ENCODE measurements at places on chromosomes 4 and X.

DNA sequence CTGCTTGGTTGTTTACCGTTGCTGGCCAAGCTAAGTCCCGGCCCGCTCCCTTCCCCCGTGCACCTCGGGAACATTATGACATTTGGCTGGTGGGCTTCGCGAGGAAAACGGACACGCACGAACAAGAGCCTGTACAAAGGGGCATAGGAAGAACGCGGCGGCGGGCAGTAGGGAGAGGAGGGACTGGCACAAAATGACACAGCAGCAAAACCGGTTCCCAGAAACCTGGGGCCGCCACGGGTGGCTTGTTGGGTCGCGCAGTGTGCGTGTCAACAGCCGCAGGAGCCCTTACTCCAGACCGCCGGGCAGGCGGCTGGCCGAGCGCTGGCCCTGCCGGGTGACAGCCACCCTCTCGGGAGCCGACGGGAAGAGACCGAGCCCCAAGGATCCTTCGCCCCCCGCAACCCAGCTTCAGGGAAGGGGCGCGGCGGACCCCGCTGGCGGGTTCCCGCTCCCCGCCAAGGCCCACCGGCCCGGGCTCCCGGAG, 1.6 kb upstream of the LIN54 start:
- peak; percentile 28 for DNase-seq

- no peak for DNase-seq
Observed at GRCh38 chr4:159881158-159881557, 778.3 kb downstream of the RAPGEF2 start.

- no peak for DNase-seq
Observed at GRCh38 chr4:39889226-39889625, 88.5 kb downstream of the PDS5A start.

DNA sequence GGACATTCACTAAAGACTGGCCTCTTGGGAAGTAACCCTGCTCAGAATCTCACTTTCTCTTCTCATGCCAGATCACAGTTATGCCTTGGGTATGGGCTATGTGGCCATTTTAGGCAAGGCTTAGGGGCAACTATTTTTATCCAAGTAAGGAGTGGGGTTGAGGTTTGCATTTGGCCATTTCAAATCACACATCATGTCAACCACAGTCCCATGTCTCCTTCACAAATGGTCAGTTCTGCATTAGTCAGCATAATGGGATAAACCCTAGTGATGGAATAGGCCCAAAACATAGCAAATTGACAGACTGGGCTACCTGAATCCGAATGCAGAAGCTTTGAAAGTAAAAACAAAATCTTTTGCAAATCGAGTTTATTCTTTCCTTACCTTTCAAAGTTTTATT, 827 bp upstream of the RTL3 start:
- DNase-seq = no peak

DNA sequence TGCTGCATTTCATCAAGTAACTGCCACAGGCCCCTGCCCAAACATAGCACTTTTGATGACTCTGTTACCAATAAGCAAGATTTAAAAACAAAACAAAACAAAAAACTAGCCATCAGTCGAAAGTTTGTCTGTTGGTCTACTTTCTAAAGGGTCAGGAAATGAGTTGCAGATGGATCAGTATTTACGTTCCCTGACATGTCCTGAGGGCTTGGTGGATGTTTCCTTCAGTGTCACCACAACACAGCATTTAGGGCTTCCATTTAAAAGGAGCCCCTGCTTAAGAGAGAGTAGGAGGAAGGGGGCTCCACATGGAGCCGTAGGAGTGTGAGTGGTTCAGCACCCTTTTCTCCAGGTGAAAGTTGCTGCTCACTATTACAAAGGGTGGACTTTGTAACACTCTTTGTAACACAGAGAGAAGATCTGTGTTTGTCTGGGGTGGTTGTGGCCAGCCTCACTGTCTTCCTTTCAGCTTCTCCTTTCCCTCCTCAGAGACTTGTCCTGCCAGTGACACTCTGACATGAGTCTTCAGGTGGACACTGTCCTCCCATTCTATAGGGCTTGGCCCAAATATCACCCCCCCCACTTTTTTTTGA, 167.5 kb upstream of the PDE5A start:
- DNase-seq = no peak

- DNase-seq = no peak
Observed at GRCh38 chr4:171875291-171875690, 62.1 kb downstream of the GALNTL6 start.

- no peak for DNase-seq
Observed at GRCh38 chr4:136687118-136687517, 845.2 kb downstream of the PCDH18 start.

DNA sequence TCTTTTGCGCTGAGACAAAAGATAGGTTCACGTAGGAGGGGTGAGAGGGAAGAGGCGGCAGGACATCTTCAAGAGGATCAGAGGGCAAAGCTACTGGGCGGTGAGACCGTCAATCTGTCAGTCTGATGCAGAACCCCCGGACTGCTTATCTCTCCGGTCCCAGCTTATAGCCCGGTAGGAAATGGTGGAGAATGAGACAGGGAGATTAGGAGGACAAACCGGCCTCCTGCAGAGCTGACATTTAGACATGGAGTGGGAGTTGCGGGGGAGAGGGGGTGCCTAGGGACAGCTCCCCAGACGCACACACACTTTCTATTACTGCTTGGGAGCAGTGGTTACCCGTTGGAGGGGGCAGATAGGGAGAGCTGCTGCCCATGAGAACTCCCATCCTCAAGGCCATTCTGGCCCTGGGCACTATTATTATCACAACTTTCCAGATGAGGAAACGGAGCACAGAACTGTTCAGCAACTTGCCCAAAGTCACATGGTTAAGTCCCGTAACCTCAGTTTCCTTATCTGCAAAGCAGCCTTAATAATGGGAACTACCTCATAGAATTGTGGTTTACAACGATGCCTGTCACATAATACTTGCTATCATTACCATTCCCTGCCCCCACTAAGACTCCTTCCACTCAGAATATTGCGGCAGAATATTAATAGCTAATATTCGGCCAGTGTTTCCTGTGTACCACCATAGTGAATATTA, 1.1 kb upstream of the HDAC6 start:
- DNase-seq = no peak

GRCh38 chr4:88881227-88881569, 175.8 kb downstream of the FAM13A start:
- no peak for DNase-seq

GRCh38 chrX:2314831-2315365, 185.9 kb downstream of the DHRSX start:
- DNase-seq = no peak

DNA sequence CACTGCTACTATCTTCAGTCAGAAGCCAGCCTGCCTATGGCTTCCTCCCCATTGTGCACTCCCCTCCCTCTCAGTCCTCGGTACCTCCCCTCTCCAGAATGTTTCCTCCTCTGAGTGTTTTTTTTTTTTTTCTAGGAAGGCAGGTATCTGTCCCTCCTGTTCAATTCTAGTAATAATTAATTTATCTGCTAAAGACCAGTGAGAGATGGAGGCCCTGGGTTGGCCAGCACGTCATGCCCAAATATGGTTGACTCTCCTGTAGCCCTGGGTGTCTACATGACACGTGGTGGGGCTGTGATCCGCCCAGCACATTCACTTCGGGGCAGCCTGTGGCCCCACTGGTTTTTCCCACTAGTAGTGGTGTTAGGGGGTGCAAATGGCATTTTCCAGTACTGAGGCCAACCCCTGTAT, 1.8 kb downstream of the FLNA start:
- DNase-seq = no peak

GRCh38 chr4:101191302-101192098, 155.8 kb downstream of the PPP3CA start:
- DNase-seq = no peak

DNA sequence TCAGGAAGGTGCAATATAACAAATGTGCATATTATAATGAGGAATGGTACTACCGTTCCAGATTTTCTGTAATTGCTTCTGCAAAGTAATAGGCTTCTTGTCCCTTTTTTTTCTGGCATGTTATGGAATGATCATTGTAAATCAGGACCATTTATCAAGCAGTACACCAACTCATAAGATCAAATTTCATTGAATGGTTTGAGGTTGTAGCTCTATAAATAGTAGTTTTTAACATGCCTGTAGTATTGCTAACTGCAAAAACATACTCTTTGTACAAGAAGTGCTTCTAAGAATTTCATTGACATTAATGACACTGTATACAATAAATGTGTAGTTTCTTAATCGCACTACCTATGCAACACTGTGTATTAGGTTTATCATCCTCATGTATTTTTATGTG, 12.6 kb downstream of the IBSP start:
- no peak for DNase-seq

DNA sequence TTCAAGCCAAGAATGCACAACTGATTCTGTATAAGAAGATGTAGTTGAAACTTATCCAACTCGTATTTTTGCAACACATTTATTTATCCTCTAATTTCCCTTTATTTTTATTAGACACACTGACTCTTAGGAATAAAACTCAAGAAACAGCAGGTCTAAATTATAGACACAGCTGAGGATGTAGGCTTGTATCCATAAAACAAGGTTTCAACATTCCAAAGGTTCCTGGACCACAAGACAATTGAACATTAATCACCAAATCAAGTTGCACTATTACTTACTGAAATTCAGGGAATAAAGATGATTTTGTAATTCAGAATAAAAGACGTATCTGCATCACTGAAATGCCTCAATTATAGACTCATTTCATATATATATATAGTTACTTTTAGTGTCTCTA, 683.5 kb upstream of the GRIA3 start:
- no peak for DNase-seq

DNA sequence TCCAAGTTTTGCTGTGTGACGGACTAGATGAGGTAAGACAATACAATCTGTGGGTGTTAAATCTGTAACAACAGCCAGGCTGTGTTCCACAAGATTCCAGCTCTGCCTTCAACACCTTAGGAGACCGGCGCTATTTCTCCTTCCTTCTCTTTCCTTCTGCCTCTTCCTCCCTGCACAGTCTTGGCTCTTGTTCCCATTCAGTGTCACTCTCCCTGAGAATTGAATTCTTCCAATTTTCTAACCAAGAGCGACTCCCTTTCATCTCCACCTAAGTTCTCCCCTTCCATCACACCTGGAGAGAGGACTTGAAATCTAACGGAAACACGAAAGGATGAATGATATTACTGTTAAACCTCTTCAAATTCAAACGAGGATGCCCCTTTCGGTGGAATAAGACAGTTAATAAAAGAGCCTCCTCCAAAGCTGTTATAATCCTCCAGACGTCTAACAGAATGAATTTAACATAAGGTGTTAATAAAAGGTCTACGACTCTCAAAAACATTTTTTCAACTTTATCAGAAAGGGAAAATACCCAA, 2.7 kb downstream of the EPHA5 start:
- no peak for DNase-seq

DNA sequence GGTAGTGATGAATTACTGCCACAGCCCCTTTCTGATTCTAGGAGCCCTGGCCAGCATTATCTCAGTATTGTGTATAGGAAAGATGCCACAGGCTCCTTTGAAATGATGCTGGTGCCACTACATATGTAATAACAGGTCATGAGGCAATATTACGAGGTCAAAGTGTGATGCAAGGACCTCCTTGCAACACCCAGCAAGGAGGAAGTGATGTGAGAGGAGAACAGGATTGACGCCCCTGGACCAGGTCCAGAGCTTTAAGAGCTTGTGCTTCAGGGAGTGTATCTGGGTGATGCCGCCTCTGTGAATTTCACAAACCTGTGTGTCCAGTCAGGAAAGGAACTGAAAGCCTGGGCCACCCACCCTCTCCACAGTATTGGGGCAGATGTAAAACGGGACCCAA, 261.8 kb downstream of the MID1IP1 start:
- no peak for DNase-seq

DNA sequence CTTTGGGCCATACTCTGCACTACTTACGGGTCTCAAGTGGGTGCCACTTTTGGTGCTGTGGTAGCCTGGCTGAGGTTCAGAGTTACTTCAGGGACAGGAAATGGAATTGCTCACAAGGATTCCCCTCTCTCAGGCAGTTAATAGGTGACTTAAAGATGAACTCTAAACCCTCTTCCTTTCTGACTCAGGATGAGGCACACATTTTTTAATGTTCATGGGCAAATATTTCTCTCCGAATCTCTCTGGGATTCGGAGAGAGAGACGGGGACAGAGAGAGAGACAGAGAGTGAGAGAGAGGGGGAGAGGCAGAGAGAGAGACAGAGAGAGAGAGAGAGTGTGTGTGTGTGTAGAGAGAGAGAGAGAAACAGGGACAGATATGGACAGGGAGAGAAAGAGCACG, 79.8 kb downstream of the NYX start:
- no peak for DNase-seq

Data from stimulated activated CD4-positive, alpha-beta T cell treated with anti-CD3 and anti-CD28 coated beads, Interleukin-4, amount 100 ng/mL, for 48 hours (primary cell).